ENCODE measurements at places on chromosomes 7 and 10. TPM values are rescaled to one million over a fixed set of nuclear protein-coding genes. Genes with fewer than 3 reads are reported as not detected.

NME8 gene
- polyA plus RNA-seq, result not detected

IDI2 gene
- polyA plus RNA-seq, result 0.23 TPM

FOXP2 gene
- 0.66 TPM for polyA plus RNA-seq

MAGI2 gene
- polyA plus RNA-seq, result 3.2 TPM

AIFM2 gene
- 11.4 TPM for polyA plus RNA-seq

ARF5 gene
- 129 TPM for polyA plus RNA-seq

HTR7 gene
- 0.14 TPM for polyA plus RNA-seq

NRG3 gene
- 0.23 TPM for polyA plus RNA-seq

TMEM176A gene
- 51.6 TPM for polyA plus RNA-seq

GPC2 gene
- 0.38 TPM for polyA plus RNA-seq
